ENCODE measurements at places on chromosomes 16 and 17. TPM values are rescaled to one million over a fixed set of nuclear protein-coding genes. Genes with fewer than 3 reads are reported as not detected.

Gene CCL5
- total RNA-seq, result 0.26 TPM

Gene RAMP2
- 0.26 TPM for total RNA-seq

Gene KRTAP1-5
- 106 TPM for total RNA-seq

Gene TBX2
- 70.5 TPM for total RNA-seq

Gene ARL6IP1
- total RNA-seq, result 137 TPM

Gene SLC5A11
- total RNA-seq, result not detected

Gene XYLT1
- total RNA-seq, result 25.7 TPM

Gene PRAC1
- not detected for total RNA-seq

Gene OTOA
- total RNA-seq, result not detected

Gene PLA2G10
- not detected for total RNA-seq

Gene CA7
- not detected for total RNA-seq

Gene KCNH4
- not detected for total RNA-seq

Gene TBC1D28
- total RNA-seq, result not detected

Gene TNFRSF17
- total RNA-seq, result not detected

Gene INCA1
- 1.3 TPM for total RNA-seq

Gene ZFHX3
- total RNA-seq, result 20.8 TPM

Gene PLLP
- total RNA-seq, result not detected
